SHP77 treated with DMSO at 0.1 percent for 48 hours (cell line): ENCODE measurements at places on chromosomes 6 and 20.

DNA sequence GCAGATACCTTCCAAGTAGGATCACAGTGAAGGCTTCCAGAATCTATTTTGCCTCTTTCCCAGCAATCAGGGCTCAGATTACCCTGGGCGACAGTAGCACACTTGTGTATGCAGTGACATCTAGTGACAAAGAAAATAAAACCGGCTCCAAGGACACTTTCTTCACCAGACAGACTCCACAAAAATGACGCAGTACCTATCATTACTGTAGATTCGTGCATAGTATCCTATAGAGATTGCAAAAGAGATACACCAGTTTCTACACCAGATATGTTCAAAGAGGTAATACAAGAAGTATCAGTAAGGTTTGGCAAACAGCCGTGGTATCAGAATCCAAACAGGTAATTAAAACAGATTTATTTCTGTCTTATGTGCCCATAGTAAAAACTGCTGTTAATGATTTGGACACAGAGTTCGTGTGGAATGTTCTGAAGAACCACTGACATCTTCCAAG is 600.4 kb upstream of the JAG1 start:
- peak; percentile 75 for DNase-seq

GRCh38 chr6:165439928-165440554 is 130.6 kb upstream of the C6orf118 start:
- no peak for DNase-seq

DNA sequence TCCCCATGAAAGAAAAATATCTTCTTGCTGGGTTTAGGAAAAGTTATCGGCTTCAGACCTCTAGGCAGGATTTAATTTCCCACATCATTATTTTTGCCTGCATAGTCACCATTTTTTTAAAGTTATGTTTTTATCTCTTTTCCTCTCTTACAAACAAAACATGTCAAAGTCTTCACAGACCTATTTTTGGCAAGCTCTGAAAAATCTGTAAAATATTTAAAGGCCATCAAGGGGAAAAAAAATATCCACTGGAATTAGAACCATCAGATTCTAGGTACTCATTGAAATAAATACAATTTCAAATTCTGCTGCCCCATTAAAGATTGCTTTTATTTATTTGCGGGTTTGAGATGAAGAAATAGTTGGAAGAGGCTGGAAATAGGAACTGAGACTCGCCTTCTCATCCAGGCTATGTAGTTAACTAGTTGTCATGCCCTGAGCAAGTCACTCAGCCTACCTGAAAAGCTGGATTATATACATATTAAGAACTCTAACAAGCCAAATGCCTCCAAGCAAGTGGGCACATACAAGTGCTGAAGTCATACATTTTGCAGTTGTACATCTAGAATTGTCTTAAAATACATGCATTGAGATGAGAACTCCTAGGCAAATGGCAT is 101.7 kb upstream of the SASH1 start:
- no peak for DNase-seq

DNA sequence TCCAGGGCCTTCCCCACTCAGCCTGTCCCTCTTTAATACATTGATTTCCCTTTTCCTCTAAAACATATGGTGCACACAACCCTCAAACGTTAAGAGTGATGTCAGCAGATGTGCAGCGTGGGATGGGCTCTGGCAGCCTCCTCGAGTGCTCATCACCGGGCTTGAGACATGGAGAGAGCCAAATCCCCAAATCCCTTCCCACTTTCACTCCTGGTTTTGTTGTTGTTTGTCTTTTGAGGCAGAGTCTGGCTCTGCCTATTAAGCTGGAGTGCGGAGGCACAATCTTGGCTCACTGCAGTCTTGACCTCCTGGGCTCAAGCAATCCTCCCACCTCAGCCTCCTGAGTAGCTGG is 5.8 kb upstream of the PLTP start:
- DNase-seq, result no peak

DNA sequence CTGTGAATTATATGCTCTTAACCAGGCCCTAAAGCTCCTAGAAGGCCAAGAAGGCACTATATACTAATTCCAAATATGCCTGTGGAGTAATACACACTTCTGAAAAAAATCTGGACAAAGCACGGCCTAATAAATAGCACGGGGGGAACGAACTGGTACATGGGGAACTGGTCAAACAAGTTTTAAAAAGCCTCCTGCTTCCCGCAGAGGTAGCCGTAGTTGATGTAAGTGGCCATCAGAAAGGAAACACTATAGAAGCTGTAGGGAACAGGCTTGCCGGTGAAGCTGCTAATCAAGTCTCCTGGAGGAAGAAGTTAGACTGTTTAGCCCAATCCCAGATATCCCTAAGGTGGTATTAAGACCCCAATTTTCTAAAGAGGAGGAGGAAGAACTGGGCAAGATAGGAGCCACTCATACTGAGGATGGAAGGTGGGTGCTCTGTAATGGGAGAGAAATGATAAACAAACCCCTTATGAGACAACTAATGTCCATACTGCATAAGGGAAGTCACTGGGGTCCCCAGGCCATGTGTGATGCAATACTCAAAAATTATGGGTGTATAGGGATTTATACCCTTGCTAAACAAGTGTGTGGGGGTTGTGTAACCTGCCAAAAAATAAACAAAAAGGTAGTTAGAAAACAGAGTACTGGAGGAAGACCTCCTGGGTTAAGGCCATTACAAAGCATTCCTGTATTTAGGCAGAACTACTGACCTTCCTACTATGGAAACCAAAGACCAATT is 27.1 kb upstream of the ZNF318 start:
- no peak for DNase-seq
